SHP77 (cell line): ENCODE measurements at places on chromosomes 2 and 18.

DNA sequence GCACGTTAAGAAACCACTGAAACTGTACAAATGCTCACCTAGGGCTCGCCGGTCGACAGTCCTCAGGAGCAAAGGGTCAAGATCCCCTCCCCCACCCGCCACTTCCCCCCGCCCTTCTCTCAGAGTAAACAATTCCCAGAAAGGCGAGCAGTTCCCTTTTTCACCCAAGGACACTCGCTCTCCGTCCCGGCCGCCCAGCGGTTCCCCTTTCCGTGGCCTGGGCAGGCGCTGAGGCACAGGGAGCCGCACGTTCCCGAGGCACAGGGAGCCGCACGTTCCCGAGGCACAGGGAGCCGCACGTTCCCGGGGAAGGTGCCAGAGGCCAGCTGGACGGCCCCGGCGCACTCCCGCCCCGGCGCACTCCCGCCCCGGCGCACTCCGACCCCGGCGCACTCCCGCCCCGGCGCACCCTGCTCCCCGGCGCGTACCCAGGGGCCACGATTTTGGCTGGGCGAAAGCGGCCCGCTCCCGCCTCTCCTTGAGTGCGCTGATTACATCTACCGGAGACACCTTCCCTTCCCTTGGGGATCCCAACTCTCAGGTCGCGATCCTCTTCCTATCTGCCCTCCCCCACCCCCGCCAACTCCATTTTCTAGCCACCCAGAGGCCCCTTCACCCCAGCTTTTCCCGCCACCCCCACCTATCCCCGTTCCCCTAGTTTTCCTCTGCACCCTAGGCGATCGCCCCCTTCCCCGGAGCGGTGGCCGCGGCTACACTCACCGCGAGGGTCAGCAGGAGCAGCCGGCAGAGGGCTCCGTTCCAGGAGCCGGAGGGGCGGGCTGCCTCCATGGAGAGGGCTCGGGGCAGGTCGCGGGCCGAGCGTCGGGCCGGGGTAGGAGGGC, 817 bp downstream of the DSC2 start:
- peak; percentile 12 for DNase-seq

GRCh38 chr2:222582928-222583327, 73.0 kb downstream of the FARSB start:
- no peak for DNase-seq

DNA sequence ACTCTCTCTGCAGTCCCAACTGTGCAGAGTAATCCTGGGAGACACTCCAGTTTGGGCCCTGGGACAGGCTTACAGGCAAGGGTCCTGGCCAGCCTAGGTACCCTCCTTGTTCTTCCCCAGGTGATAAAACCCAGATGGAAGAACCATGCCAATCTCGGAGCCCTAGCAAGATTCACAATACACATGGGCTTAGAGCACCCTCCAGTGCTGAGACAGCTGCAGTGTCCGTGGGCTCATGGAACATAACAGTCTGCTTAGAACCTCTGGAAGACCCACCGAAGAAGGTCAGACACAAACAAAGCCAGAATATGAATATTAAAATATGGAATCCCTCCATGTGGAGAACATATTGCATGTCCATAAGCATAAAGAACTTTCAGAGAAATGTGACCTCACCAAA, 568.1 kb downstream of the KCNJ3 start:
- no peak for DNase-seq

GRCh38 chr2:199556527-199557285, 99.0 kb upstream of the SATB2 start:
- DNase-seq: no peak

GRCh38 chr2:37377187-37377532, 32.7 kb downstream of the QPCT start:
- DNase-seq: no peak

- DNase-seq: no peak
Measured at GRCh38 chr2:100036793-100037192, 105.6 kb downstream of the AFF3 start.

DNA sequence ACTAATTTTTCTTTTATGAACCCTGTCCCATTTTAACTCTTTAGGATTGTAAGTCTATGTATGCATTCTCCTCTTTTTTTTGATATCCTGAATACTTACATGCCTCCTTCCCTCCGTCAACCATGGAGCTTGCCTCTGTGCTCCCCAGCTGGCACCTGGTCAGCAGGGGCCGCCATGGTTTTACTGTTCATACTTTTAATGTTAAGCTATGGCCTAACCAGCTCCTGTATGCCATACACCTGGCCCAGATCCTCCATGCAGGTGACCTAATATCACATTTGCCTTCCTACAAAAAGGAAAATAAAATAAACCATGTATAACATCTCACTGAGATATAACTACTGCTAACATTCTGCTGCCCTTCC, 283.1 kb upstream of the TRIB2 start:
- DNase-seq: no peak

DNA sequence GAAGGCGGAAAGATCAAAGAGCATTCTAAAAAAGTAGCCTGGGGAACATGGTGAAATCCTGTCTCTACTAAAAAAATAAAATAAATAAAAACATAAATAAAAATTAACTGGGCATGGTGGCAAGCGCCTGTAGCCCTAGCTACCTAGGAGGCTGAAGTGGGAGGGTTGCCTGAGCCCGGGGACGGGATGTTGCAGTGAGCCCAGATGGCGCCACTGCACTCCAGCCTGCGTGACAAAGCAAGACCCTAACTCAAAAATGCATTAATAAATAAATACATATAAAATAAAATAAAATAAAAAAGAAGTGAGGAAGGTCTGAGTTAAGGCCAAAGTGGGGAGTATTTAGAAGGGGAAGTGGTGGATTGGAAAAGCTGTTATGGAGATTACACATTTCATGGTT, 1.3 kb upstream of the PSMD14 start:
- no peak for DNase-seq

DNA sequence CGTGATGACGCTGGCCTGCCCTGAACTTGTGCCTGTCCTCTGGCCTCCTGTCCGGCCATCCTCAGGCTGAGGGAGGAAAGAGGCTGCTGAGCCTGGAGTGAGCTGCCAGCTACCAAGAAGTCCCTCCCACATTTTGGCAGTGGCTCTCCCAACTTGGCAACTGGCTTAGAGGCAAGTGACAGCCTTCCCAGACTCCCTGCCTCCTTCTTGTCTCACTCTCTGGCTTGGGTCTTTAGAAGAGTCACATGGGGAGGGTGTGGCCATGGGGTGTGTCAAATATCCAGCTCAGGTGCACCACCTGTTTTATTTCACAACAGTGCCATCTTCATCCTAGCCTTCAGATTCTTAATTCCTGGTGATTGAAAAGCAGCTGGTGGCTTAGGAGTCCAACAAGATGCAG, 222.9 kb downstream of the PRKCE start:
- no peak for DNase-seq

DNA sequence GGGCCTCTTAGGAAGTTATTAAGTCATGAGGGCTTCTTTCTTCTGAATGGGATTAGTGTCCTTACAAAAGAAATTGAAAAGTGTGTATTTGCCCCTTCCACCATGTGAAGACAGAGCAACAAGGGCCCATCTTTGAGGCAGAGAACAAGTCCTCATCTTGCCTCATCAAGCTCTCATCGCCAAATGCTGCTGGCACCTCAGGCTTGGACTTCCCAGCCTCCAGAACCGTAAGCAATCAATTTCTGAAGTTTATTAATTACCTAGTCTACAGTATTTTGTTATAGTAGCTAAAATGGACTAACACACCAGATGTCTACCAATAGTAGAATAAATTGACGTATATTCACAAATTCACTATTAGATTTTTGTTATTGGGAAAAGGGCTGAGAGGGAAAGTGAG, 74.6 kb downstream of the CCDC148 start:
- no peak for DNase-seq

GRCh38 chr2:143708682-143709081, 579.5 kb downstream of the ARHGAP15 start:
- DNase-seq: no peak

- no peak for DNase-seq
Measured at GRCh38 chr2:97743913-97744312, 30.5 kb downstream of the ZAP70 start.

GRCh38 chr2:18046558-18047212, 168.2 kb downstream of the KCNS3 start:
- no peak for DNase-seq

GRCh38 chr2:64463781-64464180, 9.8 kb downstream of the LGALSL start:
- DNase-seq: no peak

DNA sequence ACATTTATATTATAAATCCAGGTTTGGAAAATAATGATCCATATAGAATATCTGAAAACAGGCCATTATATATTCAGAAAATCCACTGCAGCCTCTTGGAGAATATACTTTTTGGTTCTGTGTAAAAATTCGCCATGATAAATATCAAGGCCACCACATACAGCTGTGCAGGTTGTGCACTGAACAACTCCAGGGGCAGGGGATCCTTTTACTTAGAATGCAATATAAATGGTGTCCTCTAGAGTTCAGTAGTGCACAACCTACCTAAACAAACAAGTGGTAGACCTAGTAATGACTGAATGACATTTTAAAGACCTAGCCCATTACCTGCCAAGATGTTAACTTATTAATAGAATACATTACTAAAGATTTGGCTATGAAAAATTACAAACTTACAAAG, 22.4 kb downstream of the MOGAT1 start:
- peak; percentile 3 for DNase-seq

DNA sequence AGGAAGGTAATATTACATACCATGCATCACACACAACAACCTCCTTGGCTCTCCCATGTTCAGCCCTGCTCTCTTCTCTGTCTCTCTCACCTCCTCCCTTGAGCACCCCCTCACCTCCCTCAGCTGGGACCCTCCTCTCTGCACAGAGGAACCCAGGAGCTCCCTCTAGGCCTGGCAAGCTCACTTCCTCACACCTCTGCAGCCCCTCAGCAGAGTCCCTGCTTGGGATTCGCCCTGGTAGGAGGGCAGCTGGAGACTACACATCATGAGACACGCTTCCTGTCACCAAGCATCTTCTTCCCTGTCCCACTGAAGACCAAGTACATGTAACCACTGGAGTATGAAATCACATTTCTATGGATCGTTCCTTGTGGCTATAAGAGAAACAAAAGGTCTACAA, 51.0 kb downstream of the ADD2 start:
- no peak for DNase-seq

DNA sequence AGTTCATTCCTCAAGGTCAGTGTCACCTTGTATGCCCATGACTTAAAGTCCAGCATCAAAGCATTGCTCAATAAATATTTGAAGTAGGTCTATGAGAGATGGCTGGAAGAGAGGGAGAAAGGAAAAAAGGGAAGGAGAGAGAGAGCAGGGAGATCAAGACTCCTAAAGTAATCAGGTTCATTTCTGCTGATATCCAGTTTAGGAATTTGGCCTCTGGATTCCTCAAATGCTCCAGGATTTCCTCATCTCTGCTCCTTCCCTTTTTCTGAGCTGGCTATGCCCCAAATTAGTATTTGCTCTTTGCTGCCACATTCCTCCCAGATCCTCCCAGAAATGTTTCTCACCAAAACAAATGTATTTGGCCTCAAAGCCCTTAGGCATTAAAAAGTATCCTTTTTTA, 739.4 kb upstream of the CHAC2 start:
- no peak for DNase-seq
